ENCODE measurements at places on chromosomes 6 and 20.

- no peak for DNase-seq
Observed at GRCh38 chr6:35640017-35640664, 48.6 kb downstream of the FKBP5 start.

DNA sequence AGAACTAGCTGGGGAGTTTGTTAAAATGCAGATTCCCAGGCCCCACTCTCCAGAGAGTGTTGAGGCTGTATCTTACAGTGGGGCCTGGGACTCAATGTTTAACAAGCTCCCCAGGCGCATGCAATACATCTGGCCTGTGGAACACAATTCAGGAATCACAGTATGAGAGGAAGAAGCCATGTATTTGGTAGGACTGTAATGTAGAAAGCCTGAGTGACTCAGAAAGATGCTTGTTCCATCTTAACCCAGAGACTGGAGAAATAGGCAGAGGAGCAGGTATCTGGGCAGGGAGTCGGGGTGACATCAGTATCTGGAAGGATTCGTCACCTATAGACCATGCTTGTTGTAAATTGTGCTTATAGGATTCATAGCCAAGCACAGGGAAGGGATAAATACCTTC lies 90.5 kb downstream of the UNC5CL start:
- DNase-seq: no peak

DNA sequence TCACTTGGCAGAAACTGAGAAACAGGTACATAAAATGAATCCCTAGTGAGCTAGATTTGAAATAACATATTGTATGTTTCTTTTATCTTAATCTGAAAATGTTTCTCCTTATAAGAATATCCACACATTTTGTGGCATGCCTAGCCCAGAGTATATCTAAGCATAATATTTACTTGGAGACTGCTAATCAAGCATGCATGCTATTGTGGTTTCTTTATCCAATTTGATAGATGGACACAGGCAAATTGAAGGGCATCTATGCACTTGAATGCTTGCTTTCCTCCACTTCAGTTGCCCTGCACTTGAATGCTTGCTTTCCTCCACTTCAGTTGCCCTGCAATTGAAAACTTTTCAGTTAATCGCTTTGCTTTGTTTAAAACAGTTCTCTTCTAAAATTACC lies 729.8 kb downstream of the TBC1D32 start:
- DNase-seq: no peak

GRCh38 chr6:57130661-57131177 lies 40.7 kb downstream of the ZNF451 start:
- no peak for DNase-seq

DNA sequence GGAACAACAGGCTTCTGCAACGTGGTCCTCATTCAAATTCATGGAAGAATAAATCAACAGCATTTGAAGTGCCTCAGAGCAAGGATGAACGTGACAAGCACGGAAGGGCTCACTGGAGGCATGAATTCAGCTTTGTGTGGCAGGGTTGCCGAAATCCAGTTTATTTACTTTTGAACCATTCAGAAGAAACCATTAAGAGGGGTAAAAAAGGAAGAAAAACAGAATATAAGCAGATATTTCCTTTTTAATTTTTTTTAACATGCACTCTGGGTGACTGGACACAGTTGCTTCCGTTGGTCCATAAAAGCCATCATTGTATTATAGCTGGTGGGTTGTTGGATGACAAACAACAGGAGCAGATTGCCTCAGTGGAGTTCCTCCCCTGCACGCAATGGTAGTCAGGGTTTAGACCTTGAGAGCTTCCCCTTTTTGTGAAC lies 17.3 kb upstream of the SNRPB2 start:
- DNase-seq: no peak

GRCh38 chr6:158661156-158661685 lies 11.4 kb downstream of the SYTL3 start:
- DNase-seq: no peak
